Stomach (tissue), 19 donors: ENCODE measurements at places on chromosomes 3 and 15.
A peak's percentile ranks its signal among the peaks of the same experiment; 100 is the strongest.

GRCh38 chr3:139280027-139280671, 63.7 kb upstream of the MRPS22 start:
- H3K36me3 ChIP-seq: no peaks in the 10 kb centered on the region
- no peak overlapping the region for H3K4me3 ChIP-seq
- no peak for DNase-seq
- H3K27me3 ChIP-seq: no peaks in the 10 kb centered on the region

DNA sequence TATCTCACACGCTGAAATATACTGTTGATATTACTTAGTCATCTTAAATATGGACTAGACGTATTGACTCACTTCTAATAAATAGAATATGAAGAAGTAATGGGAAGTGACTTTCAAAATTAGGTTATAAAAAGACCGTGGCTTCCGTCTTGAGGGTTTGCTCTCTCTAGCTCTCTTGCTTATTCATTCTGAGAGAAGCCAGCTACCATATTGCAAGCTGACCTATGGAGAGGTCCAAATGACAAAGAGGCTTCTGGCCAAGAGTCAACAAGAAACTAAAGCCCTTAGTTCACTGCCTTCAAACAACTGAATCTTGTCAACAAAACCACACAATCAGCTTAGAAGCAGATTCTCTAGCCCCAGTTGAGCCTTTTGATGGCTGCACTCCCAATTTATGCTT, 46.1 kb downstream of the SLC9C1 start:
- H3K4me3 ChIP-seq: no peak overlapping the region
- DNase-seq: no peak
- no peaks in the 10 kb centered on the region for H3K27me3 ChIP-seq
- no peak overlapping the region for H3K27ac ChIP-seq

DNA sequence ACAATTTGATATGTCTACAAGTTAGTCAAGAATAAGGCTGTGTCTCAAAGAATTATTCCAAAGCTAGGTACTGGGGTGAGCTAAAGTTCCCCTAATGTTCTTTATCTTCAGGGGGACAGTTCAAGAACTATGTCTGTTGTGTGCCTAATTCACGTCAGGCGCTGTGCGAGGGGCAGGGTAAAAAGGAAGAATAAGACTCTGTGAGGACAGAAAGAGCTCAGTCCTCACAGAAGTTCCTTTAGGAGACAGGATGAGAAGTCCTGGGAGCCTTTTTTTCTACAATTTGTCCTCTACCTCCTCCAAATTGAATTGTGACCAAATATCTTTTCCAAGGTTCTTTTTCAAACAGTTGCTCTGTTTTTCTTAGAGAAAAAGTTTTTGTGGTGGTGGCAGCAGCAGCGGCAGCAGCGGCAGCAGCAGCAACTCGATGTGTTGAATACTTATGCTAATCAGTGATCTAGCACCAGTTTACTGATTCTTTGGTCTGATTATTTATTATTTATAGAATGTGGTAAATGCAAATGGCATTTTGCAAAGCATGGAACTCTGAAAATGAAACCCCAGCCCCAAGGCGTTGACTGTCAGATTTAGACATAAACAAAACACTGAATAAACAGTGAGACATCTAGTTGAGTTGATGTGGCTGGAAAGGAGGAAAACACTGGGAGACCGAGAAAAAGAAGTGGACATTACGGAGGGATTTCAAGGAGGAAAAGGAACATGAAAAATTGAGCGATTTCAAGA, 88.6 kb downstream of the GTPBP8 start:
- no peak for DNase-seq
- H3K27ac ChIP-seq: peak overlapping the region; percentile 66
- H3K4me3 ChIP-seq: no peak overlapping the region
- no peaks in the 10 kb centered on the region for H3K4me1 ChIP-seq
- no peaks in the 10 kb centered on the region for H3K27me3 ChIP-seq

- no peak overlapping the region for H3K27ac ChIP-seq
- DNase-seq: no peak
- no peaks in the 10 kb centered on the region for H3K36me3 ChIP-seq
Observed at GRCh38 chr15:60875681-60876080, 353.4 kb downstream of the RORA start.

DNA sequence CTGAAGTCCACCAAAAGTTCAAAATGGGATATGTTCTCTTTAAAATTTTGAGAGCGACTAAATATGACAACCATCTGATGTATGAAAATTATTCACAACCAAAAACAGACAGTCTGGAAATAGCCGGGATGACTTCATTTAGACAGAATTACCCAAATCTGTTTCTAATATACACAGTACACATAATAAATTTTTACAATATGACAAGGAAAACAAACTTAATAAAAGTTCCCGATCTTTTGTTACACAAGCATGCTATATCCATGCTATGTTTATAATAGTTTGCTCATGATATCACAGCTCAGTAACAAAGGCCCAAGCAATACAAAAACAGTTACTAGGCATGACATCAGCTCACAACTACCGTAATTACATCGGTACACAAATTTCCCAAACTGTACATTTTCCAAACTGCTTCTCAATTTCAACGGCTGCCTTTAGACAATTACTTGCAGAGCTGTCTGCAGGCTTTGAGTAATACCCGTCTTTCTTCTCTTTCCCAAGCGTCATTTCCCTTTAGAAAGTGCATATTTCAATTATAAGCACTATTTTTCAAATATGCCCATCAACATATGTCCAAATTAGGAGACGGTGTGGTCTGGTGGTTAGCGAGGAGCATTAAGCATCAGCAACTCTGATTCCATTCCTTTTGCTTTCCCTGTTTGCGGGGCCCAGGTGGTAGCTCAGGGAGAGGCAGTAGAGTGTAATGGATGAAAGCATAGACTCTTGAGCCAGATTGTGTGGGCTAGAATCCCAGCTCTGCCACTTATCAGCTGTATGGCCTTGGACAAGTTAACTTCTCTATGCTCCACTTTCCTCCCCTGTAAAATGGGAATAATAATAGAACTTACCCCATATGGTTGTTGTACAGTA, 481.2 kb downstream of the FOXP1 start:
- peak; percentile 86 for DNase-seq
- peaks cover 38% of the 10 kb centered on the region for H3K4me1 ChIP-seq
- H3K4me3 ChIP-seq: no peak overlapping the region
- H3K27ac ChIP-seq: no peak overlapping the region
